ENCODE measurements at places on chromosomes 1 and 21.

DNA sequence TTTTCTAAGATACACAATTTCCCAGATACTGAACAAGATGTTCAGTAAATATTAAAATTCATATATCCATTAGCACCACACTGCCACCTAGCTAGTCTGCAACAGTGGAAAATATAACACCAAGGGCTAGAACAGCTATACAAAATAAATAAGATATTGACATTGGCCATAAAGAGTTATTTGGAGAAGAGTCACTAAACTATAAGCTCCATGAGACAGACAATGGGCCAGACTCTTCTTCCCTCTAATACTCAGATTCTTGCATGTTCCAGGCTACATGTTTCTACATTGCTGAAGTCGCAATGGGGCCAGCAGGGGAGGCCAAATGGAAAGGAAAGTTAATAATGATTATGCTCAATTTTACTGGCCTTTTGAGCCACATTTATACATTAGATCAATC, 21.5 kb downstream of the SPATA6 start:
- ATAC-seq, result no peak

- no peak for ATAC-seq
Observed at GRCh38 chr1:3156936-3157335, 87.9 kb downstream of the PRDM16 start.

DNA sequence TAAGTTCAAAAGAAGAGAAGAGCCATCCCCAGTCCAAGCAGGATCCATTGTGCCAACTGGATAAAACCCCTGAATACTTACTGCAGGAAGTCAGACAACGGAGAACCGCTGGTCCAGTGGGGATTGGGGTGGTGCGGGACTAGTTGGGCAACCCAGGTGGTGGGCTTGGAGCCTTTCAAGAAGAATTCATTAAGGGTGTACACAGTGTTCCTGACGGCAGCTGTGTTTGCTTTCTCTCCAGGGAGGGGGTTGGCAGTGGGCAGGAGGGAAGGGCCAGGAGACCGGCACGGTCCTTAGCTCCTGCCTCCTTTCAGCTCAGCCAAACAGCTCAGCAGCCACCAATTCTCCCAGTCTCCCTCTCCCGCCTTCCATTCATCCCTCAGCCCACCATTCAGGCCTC, 7.1 kb upstream of the CDK18 start:
- ATAC-seq, result no peak

DNA sequence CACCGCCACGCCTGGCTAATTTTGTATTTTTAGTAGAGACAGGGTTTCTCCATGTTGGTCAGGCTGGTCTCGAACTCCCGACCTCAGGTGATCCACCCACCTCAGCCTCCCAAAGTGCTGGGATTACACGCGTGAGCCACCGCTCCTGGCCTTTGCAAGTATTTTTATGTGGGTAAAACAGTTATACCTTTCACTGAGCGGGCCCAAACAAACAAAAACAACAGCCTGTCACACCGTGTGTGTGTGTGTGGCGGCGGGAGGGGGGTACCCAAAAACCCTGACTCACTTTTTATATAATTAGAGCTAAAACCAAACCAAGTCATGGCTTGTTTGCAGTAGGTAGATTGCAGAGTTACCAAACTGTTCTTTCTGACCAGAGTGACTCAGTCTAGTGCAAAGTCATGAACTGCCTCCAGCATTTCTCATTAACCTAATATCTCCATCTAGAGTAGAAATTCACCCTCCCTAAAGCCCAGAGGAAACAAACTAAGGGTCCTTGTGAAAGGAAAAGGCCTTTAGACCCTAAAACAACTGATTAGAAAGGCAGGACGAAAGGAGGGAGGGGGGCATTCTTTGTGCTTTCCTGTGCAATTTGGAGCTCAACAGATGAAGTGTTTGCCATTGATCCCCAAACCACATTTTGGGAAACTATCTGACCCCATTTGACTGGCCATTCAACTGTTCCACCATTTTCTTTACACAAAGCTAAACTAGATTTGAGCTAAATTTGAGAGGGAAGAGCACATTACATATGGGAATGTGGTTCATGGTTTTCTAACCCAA, 181.0 kb downstream of the DHRS3 start:
- ATAC-seq, result no peak

- no peak for ATAC-seq
Observed at GRCh38 chr1:11438996-11439395, 40.0 kb upstream of the DISP3 start.

GRCh38 chr1:63731117-63732043, 42.4 kb upstream of the ROR1 start:
- peak; percentile 67 for ATAC-seq

DNA sequence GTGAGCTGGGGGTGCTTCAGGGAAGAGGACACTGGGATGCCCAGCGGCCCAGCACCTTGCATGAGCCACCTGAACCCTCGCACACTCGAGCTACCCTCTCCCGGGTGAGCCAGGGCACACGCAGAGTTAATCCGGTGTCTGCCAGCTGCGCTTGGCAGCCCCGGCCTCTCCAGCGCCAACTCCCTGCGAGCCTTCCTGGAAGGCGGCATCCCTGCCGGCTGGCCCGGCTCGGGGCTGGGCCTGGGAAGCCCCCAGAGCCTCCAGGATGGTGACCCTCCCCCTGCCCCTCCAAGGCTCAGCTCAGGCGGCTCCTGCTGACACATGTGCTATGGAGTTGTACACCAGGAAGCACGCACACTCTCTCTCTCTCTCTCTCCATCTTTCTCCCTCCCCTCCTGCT, 48.7 kb downstream of the RAP1GAP start:
- ATAC-seq, result no peak

DNA sequence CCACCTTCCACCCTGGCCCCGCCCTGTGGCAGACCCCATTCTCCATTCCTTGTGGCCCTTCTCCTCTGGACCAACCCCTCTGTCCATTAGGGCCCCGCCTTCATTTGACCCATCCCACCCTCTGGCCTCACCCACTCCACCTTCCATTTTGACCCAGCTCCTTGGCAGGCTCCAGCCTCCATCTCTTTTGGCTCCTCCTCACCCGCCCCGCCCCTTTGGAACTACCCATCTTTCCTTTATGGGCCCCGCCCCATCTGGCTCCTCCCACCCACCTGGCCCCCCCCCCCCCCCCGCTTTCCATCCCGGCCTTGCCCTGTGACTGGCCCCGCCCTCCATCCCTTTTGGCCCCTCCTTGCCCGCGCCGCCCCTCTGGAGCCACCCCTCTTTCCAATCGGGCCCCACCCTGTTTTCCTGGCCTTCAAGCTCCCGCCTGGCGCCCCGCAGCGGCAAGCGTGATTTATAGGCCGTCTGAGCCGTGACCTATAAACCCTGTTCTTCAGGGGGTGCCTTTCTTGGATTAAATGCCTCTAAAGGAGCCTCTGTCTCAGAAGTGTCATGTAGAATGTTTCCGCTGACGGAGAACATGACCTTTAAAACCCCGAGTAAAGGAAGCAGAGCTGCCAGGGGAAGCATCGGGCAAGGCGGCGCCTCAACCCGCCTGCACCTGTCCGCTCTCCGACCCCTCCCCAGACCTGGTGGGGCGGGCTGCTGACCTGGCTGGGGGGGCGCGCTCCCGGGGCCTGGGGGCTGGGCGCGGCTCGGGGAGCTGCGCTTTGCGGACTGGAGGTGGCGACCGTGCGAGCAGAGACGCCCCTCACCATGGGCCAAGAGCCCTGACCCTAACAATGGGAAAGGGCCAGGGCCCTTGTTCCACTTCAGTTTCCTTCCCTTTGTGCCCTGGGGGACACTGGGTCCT, 178.0 kb downstream of the CAMTA1 start:
- peak; percentile 41 for ATAC-seq

- ATAC-seq, result no peak
Observed at GRCh38 chr1:21781815-21782348, 1.1 kb downstream of the USP48 start.

DNA sequence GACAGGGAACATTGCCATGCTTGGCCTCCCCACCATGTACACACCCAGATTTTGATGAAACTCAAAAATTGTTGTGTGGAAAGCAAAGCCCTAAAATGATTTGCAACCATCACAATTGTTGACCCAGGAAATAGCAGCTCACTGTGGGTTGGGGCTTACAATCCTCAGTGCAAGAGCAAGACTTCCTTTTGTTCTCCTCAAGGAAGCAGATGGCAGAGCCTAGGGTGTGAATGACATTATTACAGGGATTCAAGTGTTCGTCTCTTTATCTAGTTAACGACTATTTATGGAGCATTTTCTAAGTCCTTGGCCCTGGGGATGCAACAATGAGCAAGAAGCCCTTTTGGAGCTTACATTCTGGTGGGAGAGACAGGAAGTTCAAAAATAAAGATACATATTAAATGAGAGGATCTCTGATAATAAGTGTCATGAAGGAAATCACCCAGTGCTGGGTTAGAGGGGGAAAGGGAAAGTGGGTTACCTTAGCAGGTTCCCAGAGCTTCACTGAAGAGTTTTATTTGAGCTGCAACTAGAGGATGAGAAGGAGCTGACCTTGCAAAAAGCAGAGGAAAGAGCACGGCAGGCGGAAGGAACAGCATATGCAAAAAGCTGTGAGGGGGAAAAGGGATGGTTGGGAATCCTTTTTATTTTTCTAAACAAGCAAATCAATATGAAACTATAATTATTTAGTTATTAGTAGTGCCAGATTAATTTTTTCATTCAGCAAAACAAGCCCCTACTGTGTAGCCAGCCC, 38.5 kb upstream of the ID3 start:
- ATAC-seq, result no peak

- no peak for ATAC-seq
Observed at GRCh38 chr1:61808968-61809367, 66.7 kb downstream of the PATJ start.

All from gastroesophageal sphincter (tissue), 4 donors.